Left lung (tissue), 14 donors: ENCODE measurements at places on chromosomes 3 and 15. TPM values are rescaled to one million over a fixed set of nuclear protein-coding genes. Genes with fewer than 3 reads are reported as not detected.
A peak's percentile ranks its signal among the peaks of the same experiment; 100 is the strongest.

Gene CHL1
- total RNA-seq: 3.8 TPM

Gene SH2D7
- total RNA-seq: not detected

Gene OXNAD1
- total RNA-seq: 14.3 TPM

Gene WWTR1
- total RNA-seq: 76.6 TPM

Gene SPRED1
- total RNA-seq: 57.5 TPM

Gene SEMA3G
- 36.5 TPM for total RNA-seq

DNA sequence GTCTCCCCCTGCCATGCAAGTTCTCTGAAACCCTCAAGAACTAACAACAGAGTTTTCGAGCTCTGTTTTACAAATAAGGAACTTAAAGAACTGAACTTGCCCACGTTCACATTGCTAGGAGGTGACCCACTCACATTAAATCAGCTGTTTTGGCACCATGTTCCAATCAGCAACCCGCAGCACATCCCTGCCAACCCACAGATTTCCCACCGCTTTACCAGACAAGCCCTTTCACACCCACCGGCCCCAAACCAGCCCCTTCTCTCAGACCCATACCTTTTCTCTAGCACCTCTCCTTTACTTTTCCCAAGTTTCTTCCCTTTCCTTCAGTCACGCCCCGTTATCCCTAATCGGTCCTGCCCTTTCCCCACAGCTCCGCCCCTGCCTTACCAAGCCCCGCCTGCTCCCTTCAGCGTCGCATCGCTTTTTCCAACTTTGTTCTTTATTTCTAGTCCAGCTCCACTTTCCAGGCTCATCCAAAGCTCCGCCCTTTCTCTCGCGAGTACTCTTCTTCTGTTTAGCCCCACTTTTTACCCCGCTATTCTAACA is 804 bp upstream of the BRPF1 start:
- DNase-seq: no peak

DNA sequence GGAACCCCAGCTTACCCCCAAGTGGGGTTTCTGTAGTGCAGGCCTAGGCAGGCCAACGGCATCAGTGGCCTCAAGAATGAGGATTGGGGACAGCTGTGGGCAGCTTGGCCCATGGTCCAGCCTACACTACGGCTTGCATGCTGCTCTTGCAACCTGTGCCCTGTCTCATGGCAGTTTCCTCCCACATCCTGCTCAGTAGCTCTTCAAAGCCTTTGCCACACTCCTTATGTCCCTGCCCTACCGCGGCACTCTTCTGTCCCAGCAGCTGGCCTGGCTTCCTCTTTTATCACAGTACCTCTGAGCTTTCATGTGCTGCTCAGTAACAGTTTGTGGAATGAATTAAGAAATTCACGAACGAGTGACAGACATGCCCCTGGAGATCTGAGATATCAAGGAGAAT is 431.0 kb downstream of the EPHB1 start:
- no peak for DNase-seq

- DNase-seq: no peak
Measured at GRCh38 chr15:85764649-85765277, 30.0 kb downstream of the KLHL25 start.

GRCh38 chr15:78927077-78927790 is 17.6 kb downstream of the CTSH start:
- no peak for DNase-seq

- no peak for DNase-seq
Measured at GRCh38 chr3:196537319-196537984, 22.3 kb upstream of the SMCO1 start.

DNA sequence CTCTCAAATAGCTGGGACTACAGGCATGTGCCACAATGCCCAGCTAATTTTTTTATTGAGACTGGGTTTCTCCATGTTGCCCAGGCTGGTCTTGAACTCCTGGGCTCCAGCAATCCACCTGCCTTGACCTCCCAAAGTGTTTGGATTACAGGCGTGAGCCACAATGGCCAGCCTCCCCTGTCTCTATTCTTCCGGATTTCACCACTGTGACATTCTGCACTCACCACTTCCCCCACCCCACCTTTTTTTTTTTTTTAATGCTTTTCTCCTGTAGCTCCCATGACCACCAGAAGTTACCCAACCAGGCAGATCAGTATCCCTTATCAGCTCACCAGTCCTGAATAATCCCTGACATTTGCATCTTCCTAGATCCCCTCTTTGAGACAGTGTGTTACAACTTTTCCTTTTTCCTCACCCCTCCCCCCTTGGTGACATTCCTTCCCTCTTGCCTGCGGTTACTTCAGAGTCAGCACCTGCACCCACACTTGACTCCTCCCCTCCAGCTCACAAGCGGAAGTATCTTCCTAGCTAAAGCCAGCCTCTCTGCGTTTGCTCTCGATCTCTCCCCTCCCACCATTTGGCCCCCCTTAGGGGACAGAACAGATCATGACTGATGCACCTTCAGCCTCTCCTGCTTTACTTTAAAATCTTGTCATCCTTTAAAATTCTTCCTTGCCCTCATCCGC is 13.5 kb upstream of the ZNF592 start:
- DNase-seq: peak; percentile 84

GRCh38 chr3:12601072-12601471 is 44.2 kb downstream of the MKRN2 start:
- DNase-seq: no peak

- no peak for DNase-seq
Measured at GRCh38 chr3:157079676-157080369, 80.1 kb downstream of the CCNL1 start.

GRCh38 chr15:51736751-51737521 is 519 bp downstream of the LYSMD2 start:
- DNase-seq: peak; percentile 87

DNA sequence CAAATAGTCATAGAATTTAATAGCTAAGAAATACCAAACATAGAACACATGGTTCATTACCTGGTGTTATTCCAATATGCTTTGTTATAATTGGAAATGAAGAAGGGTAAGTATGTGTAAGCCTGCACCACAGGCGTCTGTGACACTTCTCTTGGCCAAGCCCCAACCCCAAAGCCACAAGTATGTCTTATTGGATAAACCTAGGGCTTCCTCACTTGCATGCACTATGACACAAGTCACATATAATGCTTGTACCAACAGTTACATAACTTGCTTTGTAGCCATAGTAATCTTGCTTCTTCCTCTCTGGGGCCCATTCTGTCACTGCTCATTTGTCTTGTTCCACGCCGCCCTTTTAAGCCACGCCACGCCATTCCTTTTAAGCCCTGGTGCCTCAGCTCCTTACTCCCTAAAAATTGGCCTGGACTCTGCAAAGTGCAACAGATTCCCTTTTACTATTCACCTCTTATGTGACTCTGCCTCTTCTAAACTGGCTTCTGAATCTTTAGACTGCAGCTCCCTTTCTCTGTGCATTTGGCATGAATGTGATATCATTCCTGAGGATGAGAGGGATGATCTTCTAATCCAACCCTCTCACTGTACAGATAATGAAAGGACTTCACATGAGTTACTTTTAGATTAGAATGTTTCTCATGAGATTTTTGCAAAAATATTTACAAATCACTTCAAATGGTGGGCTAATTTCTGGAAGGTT is 48.1 kb upstream of the EPHA3 start:
- DNase-seq: peak; percentile 32

DNA sequence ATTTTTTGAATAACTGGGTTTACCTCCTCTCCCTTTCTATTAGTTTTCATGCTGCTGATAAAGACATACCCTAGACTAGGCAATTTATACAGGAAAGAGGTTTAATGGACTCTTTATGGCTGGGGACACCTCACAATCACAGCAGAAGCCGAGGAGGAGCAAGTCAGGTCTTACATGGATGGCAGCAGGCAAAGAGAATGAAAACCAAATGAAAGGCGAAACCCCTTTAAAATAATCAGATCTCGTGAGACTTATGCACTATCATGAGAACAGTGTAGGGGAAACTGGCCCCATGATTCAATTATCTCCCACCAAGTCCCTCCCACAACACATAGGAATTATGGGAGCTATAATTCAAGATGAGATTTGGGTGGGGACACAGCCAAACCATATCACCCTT is 2.0 kb upstream of the RSL24D1 start:
- DNase-seq: no peak

DNA sequence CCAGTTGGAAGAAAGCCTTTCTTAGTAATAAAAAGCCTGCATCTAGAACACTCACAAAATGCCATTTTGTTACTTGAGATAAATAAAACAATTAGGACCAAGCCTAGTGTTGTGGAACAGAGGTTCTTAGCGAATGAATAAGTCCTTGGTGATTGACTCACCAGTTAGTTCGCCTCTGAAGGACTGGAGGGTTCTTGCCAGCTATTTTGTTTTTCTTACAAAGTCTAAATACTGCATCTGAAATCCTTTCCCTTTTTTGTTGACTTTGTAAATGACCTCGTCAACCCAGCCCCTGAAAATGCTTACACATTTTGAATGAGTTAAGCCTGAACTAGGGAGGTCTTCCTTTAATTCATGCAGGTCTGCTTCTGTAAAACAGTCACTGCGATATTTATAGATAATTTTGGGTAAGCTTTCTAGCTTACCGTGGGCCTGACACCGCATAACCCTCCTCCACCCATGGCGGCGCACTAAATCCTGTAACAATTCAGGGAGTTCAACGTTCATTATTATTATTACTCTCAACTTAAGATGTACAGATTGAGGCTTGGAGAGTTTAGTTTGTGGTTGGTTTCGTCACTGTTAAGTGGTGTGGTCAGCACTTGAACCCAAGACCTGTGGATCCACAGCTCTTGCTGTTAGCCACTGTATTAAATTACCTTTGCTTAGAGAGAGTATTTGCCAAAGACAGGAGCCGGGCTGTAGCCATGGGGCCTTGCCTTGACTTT is 45.0 kb upstream of the SACM1L start:
- DNase-seq: no peak

- DNase-seq: peak; percentile 14
Measured at GRCh38 chr15:36844534-36844998, 255.8 kb downstream of the MEIS2 start.

DNA sequence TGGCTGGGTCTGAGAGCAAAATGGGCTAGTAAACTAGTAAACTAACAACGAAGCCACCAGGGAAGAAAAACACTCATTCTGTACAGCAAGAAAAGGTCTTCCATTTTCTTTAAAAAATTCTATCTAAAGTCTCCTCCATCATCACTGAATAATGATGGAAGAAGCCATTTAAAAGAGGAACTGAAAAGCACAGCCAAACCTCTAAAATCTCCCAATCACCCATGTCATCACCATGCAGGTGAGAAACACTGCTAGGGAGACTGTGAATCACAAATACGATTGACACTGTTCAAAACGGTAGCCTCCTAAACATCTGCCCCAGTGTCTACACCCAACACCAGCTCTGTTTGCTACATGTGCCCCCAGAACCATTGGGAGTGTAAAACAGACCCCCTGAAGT is 140.4 kb downstream of the RORA start:
- DNase-seq: no peak

DNA sequence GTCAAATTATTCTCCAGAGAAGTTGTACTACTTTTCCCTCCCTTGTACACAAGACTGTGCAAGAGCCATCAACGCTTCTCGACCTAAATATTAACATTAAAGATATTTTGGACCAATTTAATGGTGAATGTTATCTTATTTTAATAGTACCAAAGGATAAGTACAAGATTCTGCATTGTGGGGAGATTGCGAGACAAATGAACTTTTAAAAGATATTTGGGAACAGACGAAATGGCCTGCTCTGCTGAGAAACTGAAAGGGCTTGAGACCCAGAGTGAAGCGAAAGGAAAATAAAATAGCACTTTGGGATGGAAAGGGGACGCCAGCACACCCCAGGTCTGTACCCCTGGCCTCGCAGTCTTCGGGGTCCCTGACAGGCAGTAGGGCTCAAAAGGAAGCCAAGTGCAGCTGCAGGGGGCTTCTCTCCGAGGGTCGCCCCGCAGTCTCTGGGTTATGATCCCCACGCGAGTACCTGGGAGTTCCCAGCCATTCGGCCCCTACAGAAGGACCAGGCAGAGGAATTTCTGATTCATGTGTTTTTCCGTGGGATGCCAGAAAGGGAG is 97.6 kb upstream of the VGLL3 start:
- DNase-seq: no peak

DNA sequence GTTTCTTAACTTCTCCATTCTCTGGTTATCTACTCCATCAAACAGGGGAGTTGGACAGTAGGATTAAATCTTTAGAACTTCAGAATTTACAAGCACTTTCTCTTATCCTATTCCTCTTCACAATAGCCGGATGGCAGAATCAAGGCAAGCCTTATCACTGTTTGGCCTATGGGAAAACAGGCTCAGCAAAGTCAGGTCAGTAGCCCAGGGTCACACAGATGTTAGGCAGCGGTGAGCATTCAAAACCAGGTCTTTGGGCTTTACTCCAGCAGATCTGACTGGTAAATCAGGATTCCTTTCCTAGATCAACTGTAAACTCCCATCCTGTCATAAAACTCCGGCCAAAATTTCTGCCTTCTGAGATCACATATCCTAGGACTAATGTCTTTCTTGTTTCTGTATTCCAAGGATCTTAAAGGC is 258.4 kb downstream of the OPA1 start:
- no peak for DNase-seq

GRCh38 chr3:41915353-41915752 is 46.5 kb downstream of the ULK4 start:
- no peak for DNase-seq
